Stomach (tissue), 19 donors: ENCODE measurements at places on chromosomes 13 and 19. TPM values are rescaled to one million over a fixed set of nuclear protein-coding genes. Genes with fewer than 3 reads are reported as not detected.

DNA sequence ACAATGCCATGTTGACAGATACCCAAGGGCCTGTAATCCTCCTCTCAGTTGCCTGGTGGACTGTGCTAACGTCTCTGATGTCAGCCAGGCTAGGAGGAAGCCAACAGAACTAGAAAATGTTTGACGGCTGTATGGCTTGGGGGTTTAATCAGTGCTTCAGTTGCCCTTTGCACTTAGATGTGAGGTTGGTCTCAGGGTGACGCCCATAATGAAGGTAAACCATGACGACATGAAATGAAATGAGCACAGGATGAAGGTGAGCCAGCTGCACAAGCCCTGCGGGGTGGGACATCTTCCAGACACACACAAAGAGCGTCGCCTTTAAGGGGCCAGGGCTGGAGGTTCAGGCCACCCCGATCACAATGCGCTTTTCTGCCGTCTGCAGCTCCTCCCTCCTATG lies 127.2 kb downstream of the CRYL1 start:
- peak; percentile 41 for DNase-seq

- no peak for DNase-seq
Measured at GRCh38 chr13:111621164-111621563, 300.7 kb downstream of the TEX29 start.

- DNase-seq, result no peak
Measured at GRCh38 chr13:39297664-39298171, 259.5 kb downstream of the NHLRC3 start.

GRCh38 chr13:26819046-26819445 lies 58.5 kb upstream of the GPR12 start:
- DNase-seq, result no peak

- no peak for DNase-seq
Measured at GRCh38 chr19:52270266-52270885, 989 bp downstream of the ZNF766 start.

- no peak for DNase-seq
Measured at GRCh38 chr13:69287050-69287698, 820.5 kb upstream of the ATXN8OS start.

- no peak for DNase-seq
Measured at GRCh38 chr13:31739226-31739625, at the start of gene RXFP2. Gene RXFP2 (plus strand): TSS chr13:31739526. CDS start chr13:31739613, 87 bp downstream.

DNA sequence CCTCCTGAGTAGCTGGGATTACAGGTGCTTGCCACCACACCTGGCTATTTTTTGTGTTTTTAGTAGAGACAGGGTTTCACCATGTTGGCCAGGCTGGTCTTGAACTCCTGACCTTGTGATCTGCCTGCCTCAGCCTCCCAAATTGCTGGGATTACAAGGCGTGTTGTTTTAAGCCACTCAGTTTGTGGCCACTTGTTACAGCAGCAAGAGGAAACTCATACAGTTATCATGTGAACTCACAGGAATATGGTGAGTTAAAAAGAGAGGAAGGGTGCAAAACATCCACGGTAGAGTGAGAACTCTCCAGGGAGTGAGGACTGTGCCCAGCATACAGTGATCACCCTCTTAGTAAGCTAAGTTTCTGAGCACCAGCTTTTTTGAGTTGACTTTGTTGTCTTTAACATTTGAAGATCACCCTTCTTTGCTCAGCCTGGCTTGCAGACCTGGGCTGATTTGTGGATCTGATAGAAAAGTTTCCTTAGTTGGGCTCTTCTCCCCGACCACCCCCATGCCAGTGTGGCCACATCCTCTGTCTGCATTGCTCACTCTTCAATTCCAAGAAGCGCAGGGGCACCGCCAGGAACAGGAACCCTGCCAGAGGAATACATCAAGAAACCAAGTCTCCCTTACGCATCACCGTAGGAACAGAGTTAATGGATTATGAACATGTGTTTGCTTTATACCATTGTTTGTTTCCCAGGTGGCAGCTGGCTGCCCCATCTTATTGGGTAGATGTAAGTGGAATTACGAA lies 16.0 kb downstream of the ALOX5AP start:
- DNase-seq, result no peak

DNA sequence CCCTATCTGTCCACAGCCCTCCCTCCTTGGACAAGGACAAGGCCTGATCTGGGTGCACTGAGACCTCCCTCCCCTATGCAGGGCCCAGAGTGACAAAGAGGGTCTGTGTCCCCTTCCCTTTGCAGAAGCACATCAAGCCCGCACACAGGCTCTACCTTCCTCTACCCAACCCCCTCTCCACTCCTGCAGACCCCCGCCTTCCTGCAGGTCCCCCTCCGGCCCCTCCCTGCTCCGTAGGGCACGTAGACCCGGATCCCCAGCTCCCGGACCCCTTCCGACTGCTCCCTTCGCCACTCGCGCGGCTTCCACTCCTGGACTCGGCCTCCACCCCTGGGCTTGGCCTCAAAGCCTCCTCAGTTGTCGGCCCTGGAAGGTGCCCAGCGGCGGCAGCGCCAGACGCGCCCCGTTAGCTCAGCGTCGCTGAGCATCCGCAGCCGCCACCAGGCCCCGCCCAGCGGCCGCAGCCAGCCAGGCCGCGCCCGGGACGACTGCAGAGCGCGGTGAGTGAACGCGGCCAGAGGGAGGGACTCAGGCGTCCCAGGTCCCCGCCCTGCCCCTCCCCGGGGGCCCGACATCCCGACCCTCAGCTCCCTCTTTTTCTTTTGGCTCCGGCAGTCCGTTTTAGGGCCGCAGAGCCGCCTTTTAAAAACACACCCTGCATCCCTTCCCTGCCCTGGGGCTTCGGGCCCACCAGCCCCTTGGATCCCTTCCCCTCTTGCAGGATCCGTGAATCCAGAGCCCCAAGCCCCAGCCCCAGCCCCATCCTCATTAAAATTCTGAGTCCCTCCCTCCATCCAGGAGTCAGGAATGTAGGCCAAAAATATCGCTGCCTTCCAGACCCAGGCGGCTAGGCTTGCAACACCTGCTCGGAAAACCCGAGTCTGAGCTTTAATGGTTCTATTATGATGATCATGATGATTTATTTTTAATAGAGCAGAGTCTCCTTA lies 1.5 kb upstream of the MYADM start:
- peak; percentile 71 for DNase-seq

DNA sequence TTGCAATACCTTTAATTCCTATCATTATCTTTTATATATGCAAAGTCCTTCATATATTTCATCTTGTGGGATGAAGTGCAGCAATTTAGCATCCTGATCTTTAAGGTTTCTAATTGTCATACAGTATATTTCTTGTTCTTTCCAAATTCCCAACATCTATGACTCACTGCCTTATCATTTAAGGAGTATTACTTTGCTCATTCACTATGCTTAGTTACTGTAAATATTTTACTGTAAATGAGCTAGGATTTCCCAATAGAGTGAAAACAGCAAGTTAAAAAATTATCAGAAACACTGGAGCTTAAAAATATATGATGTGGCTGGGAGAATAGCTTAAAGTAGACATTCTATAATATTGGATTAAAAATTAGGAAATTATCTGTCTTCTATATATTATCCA lies 69.9 kb downstream of the SLITRK6 start:
- DNase-seq, result no peak

DNA sequence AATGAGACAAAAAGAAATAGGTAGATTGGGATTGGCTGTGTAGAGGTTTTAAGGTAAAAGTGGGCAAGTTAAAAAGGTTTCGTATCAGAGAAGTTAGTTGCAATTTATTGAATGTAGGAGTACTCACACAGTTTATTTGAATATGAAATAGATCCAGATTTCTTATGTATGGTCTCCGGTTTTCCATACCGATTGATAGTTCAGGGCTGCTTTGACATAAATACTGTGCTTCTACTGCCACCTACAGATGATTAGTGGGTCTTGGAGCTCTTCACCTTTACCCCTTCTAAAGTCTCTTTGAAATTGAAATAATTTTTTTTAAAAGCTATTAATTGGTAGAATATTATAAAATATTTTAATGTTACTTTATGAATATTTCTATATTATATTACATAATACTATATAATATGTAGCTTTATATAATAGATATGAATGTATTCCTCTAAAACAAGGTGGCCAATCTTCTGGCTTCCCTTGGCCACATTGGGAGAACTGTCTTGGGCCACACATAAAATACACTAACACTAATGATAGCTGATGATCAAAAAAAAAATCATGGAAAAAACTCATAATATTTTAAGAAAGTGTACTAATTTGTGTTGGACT lies 7.7 kb upstream of the GPR18 start:
- DNase-seq, result no peak

DNA sequence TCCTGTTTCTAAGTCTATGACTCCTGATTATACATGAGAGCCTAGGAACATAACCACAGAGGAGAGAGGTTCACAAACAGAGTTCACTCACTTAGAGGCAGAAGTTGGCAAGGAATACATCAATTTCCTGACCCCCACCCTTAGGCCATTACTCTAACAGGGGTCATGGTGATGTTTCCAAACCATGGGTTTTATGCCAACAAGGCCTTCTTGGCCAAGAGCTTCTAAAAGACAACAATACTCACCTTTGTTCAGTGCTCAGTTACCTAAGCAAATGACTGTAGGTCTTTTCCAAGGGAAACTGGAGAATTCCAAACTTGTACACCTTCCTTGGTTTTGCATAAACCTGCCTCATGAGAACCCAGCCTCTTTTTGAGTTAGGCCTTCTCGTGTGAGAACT lies 52.6 kb downstream of the ERICH4 start:
- DNase-seq, result no peak

GRCh38 chr19:41264581-41265394 lies 616 bp downstream of the HNRNPUL1 start:
- peak; percentile 79 for DNase-seq

GRCh38 chr19:16627928-16628182 lies 149 bp downstream of the MED26 start:
- DNase-seq, result no peak

GRCh38 chr19:49391581-49392399 lies 3.7 kb downstream of the KASH5 start:
- DNase-seq, result peak; percentile 93

KLHL26 gene
- 45.1 TPM for total RNA-seq

CALR3 gene
- total RNA-seq, result not detected

KLK3 gene
- 134 TPM for total RNA-seq

HIF3A gene
- total RNA-seq, result 156 TPM

MAP4K1 gene
- not detected for total RNA-seq

SPRY2 gene
- total RNA-seq, result 4.0 TPM

C2CD4C gene
- 9.3 TPM for total RNA-seq

REEP6 gene
- not detected for total RNA-seq

TNNT1 gene
- total RNA-seq, result not detected

CDC42EP5 gene
- 0.89 TPM for total RNA-seq

RETN gene
- not detected for total RNA-seq

GTF2F1 gene
- total RNA-seq, result 11.1 TPM

TNNI3 gene
- not detected for total RNA-seq

ADGRE1 gene
- total RNA-seq, result not detected

DCT gene
- total RNA-seq, result not detected

VSTM1 gene
- not detected for total RNA-seq
